ENCODE measurements at places on chromosomes 11 and 22. TPM values are rescaled to one million over a fixed set of nuclear protein-coding genes. Genes with fewer than 3 reads are reported as not detected.

The OR52N4 gene
- total RNA-seq, result 0.63 TPM

The OLFML1 gene
- total RNA-seq, result not detected

The PGR gene
- not detected for total RNA-seq

DNA sequence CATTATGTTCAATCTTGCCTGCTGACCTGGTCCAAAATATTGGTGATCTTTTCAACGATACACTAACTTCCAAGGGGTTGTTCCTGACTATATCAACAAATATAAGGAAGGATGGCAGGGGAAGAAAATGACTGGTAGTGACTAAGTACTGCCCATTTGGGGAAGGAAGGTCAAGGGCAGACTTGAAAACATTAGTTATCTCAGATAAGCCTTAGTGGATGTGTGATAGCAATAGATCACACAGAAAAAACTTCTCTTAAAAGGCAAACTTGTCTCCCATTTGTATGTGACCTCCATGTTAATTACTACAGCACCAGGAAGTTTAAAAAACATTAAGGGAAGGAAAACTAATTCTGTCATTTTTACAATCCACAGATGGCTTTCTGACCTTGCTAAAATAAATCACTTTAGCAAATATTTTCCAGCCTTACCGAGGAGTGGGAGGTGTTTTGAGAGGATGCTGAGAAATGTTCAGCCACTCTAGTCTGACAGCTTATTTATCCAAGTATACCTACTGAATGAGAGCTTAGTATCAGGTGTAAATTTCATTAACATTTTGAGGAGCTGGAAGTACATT, 88.2 kb upstream of the DDI1 start:
- no peaks in the 10 kb centered on the region for H3K36me3 ChIP-seq
- H3K4me3 ChIP-seq, result no peak overlapping the region
- H3K4me1 ChIP-seq, result no peaks in the 10 kb centered on the region
- no peak overlapping the region for H3K27ac ChIP-seq
- H3K27me3 ChIP-seq, result no peaks in the 10 kb centered on the region

DNA sequence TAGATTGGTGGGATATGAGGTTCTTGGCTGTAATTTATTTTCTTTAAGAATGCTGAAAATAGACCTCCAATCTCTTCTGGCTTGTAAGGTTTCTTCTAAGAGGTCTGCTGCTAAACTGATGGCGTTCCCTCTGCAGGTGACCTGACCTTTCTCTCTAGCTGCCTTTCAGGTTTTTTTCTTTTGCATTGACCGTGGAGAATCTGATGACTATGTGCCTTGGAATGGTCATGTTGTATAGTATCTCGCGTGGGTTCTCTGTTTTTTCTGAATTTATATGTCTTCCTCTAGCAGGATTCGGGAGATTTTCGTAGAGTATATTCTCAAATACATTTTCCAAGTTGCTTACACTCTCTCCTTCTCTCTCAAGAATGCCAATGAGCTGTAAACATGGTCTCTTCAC, 122.2 kb downstream of the DDX10 start:
- no peak overlapping the region for H3K27ac ChIP-seq
- DNase-seq, result no peak
- H3K4me3 ChIP-seq, result no peak overlapping the region
- H3K27me3 ChIP-seq, result no peaks in the 10 kb centered on the region
- peaks cover 19% of the 10 kb centered on the region for H3K4me1 ChIP-seq

GRCh38 chr22:39432361-39432811, 24.4 kb upstream of the MGAT3 start:
- H3K4me1 ChIP-seq, result peaks cover 19% of the 10 kb centered on the region
- DNase-seq, result no peak
- no peak overlapping the region for H3K4me3 ChIP-seq
- H3K27ac ChIP-seq, result no peak overlapping the region

GRCh38 chr22:40452730-40453487, 82.5 kb downstream of the SGSM3 start:
- peaks cover 47% of the 10 kb centered on the region for H3K36me3 ChIP-seq
- no peaks in the 10 kb centered on the region for H3K27me3 ChIP-seq
- no peak for DNase-seq
- H3K4me3 ChIP-seq, result no peak overlapping the region
- peaks cover 50% of the 10 kb centered on the region for H3K4me1 ChIP-seq
- H3K27ac ChIP-seq, result no peak overlapping the region

DNA sequence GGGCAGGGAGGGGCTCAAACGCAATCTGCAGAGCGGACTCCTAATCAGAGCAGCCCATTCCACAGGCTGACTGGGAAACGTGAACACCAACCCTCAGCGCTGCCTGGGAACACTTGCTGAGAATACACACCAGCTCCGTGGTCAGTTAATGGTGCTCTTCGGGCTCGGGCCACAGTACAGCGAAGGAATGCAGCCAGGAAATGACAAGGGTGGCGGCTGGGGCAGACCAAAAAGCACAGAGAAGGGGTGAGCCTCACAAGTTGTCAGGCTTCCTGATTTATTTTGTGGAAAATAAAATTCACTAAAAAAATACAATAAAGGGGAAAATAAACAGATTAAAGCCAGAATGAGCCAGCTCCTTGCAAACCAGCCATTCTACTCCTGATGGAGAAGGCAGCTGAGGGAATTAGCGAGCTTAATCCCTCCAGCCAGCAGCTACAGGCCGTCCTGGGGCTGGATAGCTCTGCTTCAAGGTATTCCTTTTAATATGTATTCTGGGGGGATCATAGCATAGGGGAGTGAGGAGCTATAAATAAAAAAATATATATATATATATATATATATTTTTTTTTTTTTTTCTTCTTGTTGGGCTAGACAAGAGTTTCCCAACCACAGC, 165.5 kb upstream of the NTM start:
- H3K36me3 ChIP-seq, result no peaks in the 10 kb centered on the region
- H3K27me3 ChIP-seq, result no peaks in the 10 kb centered on the region
- DNase-seq, result no peak
- no peaks in the 10 kb centered on the region for H3K4me1 ChIP-seq
- H3K4me3 ChIP-seq, result no peak overlapping the region

- H3K4me3 ChIP-seq, result no peak overlapping the region
- H3K27me3 ChIP-seq, result peaks cover 6% of the 10 kb centered on the region
- DNase-seq, result no peak
Observed at GRCh38 chr11:66035653-66036333, 9.5 kb upstream of the CATSPER1 start.

DNA sequence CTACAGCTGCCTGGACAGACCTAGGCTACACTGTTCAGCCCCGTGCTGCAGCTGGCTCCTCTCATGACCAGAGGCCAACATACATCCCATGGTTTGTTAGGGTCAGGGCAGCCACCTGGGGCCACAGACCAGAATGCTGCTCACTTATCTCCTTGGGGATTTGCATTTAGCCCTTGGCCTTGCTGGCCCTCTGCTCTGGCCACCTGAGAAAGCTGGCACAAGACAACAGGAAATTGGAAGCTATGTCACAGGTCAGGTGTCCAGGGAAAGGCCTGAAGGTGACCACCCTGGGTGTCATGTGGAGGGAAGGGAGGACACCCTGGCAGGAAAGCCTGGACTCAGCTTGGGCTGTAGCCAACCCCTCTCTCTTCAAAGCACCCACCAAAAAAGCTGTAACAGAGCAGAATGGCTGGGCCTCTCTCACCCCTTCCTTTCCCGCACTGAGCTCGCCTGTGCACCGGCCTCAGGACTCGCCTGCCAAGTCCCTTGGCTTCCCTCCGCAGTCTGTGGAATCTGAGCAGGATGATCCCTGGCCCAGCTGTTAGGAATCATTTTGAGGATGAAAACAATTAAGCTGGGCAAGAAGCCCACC, 86.3 kb downstream of the SNX19 start:
- H3K27ac ChIP-seq, result no peak overlapping the region
- no peak for DNase-seq

DNA sequence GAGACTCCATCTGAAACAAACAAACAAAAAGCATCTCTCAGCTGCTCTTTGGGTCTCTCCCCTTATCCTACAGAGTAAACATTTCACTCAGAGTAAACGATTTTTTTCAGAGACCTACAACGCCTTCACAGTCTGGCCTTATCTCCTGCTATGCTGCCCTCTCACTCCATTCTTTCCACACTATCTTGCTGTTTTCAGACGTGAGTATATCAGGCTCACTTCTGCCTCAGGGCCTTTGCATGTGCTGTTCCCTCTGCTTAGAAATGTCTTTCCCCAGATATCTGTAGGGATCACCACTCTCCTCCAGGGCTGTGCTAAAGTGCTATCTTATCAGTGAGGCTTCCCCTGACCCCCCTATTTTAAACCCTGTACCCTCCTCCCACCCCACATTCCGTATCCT, 6.5 kb downstream of the RIBC2 start:
- H3K27ac ChIP-seq, result no peak overlapping the region
- H3K4me1 ChIP-seq, result peaks cover 5% of the 10 kb centered on the region
- DNase-seq, result no peak
- H3K27me3 ChIP-seq, result no peaks in the 10 kb centered on the region
- no peak overlapping the region for H3K4me3 ChIP-seq
- peaks cover 33% of the 10 kb centered on the region for H3K36me3 ChIP-seq

GRCh38 chr11:103536335-103536722, 427.1 kb downstream of the DYNC2H1 start:
- DNase-seq, result no peak
- H3K27me3 ChIP-seq, result no peaks in the 10 kb centered on the region
- no peak overlapping the region for H3K4me3 ChIP-seq

DNA sequence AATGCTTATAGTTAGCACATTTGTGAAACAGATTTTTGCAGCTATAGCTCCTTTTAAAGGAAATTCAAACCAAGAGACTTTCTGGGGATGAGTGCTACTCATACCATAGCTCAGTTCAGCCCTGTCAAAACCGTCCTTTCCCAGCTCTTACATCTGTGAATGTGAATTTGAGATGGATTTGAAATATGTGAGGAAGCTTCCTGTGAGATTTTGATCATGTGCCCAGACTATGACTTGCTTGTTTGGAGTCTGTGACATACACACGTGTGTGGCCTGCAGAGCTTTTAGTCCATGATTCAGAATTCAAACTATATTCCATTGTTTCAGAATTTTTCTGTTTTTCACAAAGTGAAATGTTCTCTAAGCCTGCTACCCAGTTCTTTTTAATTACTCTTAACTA, 4.4 kb upstream of the MMP1 start:
- no peaks in the 10 kb centered on the region for H3K4me1 ChIP-seq
- no peaks in the 10 kb centered on the region for H3K36me3 ChIP-seq
- H3K4me3 ChIP-seq, result no peak overlapping the region
- no peak overlapping the region for H3K27ac ChIP-seq
- DNase-seq, result no peak

GRCh38 chr11:78798663-78799062, 224.0 kb upstream of the NARS2 start:
- H3K36me3 ChIP-seq, result no peaks in the 10 kb centered on the region
- no peaks in the 10 kb centered on the region for H3K4me1 ChIP-seq
- no peak overlapping the region for H3K27ac ChIP-seq
- H3K27me3 ChIP-seq, result peaks cover 2% of the 10 kb centered on the region

DNA sequence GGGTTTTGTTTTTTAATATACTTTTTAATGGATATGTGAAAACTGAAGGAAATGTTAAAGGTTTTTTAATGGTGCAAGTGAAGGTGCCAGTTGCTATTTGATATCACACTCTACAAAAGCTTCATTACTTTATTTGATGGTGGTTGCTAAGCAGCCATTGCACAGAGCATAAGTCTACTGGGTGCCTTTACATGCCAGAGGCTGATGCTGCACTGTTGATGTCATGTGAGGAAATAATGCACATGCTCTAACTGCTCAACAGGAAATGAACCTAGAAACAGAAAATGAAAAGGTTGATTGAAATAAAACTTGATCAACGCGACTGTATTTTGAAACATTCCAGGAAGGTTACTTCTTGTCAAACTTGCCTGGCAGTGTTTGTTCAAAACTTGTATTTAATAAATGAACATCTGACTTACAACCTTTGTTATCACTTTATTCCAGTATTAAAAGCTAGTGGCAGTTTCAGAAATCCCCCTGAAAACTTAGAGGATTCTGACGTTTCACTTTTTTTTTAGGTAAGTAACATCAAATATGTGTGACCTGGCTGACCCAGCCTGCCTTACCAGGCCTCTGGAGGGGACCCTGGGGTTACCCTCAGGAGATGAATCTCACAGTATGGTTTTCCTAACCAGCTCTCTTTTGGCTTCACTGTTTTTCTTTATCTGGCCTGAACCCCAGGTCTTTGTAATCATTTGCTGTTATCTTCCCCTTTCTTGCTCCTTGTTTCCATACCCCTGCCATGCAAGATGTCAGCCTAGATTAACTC, 2.4 kb upstream of the ATP5MG start:
- H3K27me3 ChIP-seq, result no peaks in the 10 kb centered on the region
- peaks cover 55% of the 10 kb centered on the region for H3K36me3 ChIP-seq
- H3K4me3 ChIP-seq, result peak overlapping the region; percentile 98
- H3K27ac ChIP-seq, result peak overlapping the region; percentile 100

DNA sequence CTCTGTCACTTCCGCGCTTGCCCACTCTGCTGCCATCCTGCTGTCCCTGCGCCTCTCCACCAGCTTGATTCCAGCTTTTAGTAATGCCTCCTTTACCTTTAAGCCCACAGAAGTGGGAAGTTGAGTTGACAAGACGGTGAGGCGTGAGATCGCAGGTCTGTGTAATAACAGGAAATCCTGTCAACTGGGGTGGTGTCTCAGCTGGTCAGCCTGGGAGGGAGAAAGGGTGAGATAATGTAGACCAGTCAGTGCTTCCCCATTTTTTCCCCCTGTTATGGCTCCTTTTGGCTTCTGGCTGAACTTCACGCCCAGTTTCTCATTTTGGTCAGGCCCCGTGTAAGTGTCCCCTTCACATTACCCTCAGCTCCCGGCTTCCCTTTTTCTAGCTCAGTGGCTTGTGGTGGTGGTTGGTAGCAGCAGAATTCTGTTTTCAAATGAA, 98.9 kb downstream of the TRAF6 start:
- peaks cover 55% of the 10 kb centered on the region for H3K4me1 ChIP-seq
- DNase-seq, result peak; percentile 35
- peak overlapping the region; percentile 15 for H3K4me3 ChIP-seq
- peak overlapping the region; percentile 82 for H3K27ac ChIP-seq
- peaks cover 12% of the 10 kb centered on the region for H3K36me3 ChIP-seq

GRCh38 chr11:134488512-134488911, 76.5 kb upstream of the B3GAT1 start:
- H3K4me1 ChIP-seq, result no peaks in the 10 kb centered on the region
- H3K4me3 ChIP-seq, result no peak overlapping the region
- H3K27ac ChIP-seq, result no peak overlapping the region
- no peak for DNase-seq

DNA sequence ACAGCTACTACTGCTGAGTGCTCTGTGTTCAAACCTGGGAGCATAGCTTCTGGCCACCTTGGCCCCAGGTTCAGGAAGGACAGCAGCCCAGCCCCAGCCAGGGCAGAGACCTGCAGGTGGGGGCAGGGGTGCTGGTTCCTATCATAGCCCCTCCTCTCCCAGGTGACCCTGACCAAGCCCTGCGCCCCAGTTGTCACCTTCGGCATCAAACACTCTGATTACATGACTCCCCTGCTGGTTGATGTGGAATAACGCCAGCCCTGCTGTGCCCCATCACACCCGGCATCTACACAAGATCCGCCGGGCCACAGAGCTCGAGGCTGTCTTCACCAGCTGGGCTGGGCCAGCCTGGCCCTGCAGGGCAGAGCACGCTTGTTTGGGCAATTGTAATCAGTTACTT, 6.9 kb downstream of the SCGB1C1 start:
- DNase-seq, result peak; percentile 22
- no peaks in the 10 kb centered on the region for H3K27me3 ChIP-seq
- no peak overlapping the region for H3K27ac ChIP-seq
- peaks cover 15% of the 10 kb centered on the region for H3K36me3 ChIP-seq
- H3K4me3 ChIP-seq, result no peak overlapping the region
